NCI-H187 (cell line): ENCODE measurements at places on chromosomes 11 and 22.

DNA sequence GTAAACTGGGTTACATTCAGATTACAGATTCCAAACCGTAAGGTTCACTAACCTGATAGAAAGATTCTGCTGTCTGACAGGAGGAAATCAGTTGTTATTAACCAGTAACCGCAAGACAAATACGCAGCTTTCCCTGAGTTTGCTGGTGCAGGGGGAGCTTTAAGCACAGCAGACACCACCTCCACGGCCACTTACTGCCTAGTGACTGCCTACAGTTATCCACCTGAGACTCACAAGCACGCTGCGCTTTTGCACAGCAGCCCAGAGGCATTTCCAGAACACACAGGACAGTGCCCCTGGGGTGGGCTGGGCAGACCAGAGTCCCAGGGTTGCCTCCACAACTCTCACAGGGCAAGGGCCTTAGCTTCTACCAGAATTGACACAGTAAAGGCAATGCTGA is 90.9 kb downstream of the CTTN start:
- DNase-seq, result no peak

GRCh38 chr11:102599642-102600261 is 25.4 kb downstream of the MMP20 start:
- DNase-seq, result no peak

DNA sequence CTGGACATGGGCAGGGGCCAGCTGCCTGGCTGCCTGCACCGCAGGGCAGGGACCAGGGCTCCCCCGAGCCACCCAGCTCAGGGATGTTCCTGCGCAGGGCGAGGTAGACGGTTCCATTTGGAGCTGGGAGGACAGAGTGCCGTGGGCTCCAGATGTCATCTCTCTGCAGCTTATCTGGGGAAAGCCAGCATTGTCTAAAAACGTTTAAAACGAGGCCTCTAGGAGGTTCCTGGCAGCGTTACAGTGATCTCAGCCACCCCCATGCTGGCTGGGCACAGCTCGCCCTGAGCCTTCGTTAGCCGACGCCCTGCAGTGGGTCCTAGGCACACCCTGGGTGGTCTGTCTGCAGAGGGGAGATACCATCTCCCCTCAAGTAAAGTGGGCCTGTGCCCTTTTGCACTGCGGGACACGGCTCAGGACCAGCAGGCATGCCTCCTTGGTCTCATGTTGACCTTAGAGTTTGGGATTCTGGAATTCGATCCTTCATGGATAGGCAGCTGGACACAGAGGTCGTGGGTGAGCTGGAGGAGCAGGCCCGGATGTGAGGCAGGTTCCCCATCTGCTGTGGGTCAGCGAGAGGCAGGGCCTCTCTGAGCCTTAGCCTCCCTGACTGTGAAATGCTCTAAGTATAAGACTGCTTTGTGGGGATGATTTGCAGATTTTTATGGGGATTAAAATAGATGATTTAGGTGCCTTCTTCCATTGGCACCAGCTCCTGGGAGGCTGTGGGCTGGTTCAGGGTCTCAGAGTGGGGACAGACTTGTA is 14.1 kb downstream of the SYNGR1 start:
- no peak for DNase-seq

DNA sequence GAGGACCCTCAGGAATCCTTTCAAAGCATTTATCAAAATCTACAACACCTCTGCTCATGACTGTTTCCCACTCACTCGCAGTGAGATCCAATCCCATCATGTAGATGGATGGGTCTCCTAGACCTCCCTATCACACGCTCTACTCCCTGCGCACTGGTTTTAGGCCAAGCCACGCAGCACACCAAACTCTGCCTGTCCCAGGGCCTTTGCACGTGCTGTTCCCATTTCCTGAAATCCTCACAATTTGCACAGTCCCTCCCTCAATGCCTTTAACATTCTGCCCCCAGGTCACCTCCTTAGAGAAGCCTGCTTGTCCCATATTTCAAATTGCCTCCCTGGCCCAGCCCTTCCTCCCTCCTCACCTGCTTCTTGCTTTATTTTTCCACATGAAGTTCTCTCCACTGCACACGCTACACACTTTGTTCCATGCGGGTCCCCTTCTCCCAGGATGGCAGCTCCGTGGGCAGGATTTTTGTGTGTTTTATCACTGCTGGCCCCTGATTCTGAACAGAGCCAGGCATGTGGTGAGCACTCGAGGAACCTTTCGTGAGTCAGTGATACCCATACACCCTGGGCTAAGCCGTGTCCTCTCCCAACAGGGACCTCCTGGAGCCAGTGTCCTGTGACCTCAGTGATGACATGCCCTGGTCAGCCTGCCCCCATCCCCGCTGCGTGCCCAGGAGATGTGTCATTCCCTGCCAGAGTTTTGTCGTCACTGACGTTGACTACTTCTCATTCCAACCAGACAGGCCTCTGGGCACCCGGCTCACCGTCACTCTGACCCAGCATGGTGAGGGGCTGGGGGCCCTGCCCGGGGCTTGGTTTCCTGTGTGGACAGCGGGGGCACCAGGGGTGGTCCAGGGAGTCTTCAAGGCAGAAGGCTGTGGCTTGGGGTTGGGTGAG is 12.2 kb downstream of the CSF2RB start:
- no peak for DNase-seq

DNA sequence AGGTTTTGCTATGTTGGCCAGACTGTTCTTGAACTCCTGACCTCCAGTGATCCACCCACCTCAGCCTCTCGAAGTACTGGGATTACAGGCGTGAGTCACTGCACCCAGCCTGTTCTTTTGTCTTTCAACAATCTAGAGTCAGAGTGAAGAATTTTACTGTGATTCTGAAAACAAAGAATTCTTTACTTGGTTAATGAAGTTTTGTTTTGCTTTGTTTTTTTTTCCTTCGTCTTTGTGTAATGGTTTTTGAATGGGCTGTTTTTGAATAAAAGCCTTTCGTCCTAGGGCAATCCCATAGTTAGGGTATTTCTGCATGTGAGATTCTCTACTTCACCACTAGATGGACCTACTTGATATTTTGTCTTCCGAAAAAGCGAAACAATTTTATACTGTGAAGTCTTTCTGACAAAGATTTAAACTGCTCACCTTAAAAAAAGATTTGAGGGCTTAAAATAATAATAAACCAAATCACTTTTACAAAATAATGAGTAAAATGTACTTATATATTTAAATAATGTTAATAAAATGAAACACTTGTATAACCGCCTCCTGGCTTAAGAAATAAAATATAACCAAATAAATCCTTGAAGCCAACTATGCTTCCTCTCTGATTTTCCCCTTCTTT is 43.4 kb upstream of the SC5D start:
- DNase-seq, result no peak

DNA sequence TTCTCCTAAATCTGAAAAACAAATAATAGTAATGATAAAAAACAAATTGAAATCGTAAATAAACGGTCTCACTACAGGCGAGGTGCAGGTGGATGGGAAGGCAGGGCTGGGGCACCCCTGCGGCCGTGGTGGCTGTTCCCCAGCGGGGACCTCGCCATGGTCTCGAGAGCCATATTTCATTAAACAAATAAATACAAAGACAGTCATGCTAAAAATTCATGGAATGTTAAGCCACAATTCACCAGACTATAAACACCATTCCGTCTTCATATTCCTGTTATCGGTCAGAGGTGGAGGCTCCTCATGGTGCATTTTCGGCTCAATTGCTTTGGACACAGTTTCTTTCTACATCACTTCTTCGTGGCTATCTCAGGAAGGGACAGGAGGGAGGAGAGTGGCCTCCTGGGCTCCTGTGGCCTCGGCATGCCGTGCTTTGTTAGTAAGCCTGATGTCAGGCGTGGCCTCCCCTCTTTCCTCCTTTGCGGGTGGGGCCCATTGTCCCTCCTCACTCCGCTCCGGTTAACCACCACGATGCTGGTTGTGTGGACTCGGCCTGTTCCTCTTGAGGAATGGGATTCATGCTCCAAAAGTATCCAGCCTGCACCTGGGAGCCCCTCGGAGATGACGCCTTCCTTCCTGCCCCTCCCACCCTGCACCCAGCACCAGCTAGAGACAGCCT is 16.1 kb upstream of the BRSK2 start:
- DNase-seq, result no peak

- DNase-seq, result no peak
Measured at GRCh38 chr11:4156571-4156970, 62.0 kb downstream of the RRM1 start.

GRCh38 chr22:24160546-24160945 is 20.7 kb upstream of the SUSD2 start:
- DNase-seq, result no peak

GRCh38 chr22:16954060-16954403 is 54.0 kb downstream of the GAB4 start:
- DNase-seq, result no peak

- no peak for DNase-seq
Measured at GRCh38 chr22:48919851-48920589, 907.7 kb downstream of the BRD1 start.

DNA sequence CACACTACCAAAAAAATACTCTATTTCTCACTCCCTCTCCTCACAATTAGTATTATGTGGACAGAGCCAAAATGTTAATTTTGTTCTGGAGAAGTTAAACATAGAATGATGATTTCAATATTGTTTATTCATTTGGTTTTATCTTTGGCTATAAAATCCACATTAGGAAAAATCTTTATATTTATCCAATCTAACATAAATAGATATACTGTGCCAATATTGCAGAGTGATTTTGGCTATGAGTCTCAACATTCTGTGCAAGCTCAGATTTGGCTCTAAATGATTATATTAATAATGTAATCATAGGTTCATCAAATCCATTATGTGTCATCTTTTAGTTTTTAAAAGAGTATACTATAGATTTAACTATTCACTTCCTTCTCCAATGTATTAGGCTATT is 667.5 kb upstream of the CHORDC1 start:
- DNase-seq, result no peak

- no peak for DNase-seq
Measured at GRCh38 chr11:5272395-5273017, 2.8 kb upstream of the HBE1 start.

- no peak for DNase-seq
Measured at GRCh38 chr22:45785458-45785857, 113.8 kb downstream of the ATXN10 start.

DNA sequence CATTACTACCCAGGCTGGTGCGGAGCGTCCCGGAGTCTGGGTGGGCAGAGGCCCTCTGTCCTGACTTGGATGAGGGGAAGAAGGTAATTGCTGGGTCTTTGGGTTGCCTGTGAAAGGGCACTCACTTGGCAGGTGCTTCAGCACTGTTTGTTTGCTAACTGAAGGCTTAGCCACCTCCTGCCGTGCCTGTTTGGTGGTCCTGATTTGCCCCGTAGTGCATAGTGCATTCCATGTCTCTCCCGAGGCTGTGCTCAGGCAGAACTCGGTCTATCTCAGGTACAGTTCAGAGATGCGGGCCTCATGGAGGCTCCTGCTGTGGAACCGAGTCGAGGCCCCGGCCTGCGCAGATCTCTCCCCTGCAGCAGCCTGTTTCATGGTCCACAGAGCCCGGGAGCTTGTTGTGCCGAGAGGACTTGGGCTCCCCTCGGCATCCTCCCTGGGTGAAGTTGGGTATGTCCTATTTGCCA is 146.2 kb downstream of the TBC1D22A start:
- no peak for DNase-seq

- no peak for DNase-seq
Measured at GRCh38 chr22:43338766-43339345, 4.3 kb downstream of the SCUBE1 start.

DNA sequence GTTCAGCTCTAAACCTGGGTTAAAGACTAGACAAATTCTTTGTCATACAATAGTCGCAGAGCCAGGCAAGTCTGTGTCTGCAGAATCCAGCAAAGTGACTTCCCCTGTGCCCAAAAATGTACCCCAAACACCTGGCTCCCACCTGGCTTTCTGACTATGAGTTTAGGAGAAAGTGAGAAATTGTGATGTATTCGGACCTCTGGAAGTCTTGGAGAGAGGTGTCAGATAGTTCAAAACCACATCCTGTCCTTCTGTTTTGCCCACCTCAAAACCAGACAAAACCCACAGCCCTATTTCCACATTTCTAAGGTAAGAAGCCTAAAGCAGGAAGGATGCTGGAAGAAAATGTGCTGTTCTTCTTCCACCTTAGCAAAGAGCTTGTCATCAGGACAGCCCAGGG is 63.8 kb upstream of the CLMP start:
- DNase-seq, result no peak

- no peak for DNase-seq
Measured at GRCh38 chr22:34490886-34491285, 570.6 kb upstream of the LARGE1 start.

DNA sequence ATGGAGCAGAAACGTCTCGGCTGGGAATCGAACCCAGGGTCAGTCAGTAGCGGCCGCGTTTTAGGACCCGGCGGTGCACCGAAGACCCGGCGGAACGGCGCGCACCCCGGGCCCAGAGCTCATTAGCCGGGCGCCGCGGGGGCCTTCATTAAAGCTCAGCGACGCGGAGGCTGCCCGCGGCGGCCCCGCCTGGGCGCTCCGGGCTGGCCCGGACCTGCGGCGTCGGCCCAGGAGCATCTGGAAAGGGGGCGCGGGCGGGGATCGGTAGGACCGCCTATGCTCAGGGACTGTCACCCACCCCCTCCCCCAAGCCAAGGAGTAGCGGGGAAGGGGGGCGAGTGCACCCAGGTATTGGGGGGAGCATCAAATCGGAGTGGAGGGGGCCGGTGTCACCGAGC is 52.2 kb downstream of the CYTH4 start:
- no peak for DNase-seq

DNA sequence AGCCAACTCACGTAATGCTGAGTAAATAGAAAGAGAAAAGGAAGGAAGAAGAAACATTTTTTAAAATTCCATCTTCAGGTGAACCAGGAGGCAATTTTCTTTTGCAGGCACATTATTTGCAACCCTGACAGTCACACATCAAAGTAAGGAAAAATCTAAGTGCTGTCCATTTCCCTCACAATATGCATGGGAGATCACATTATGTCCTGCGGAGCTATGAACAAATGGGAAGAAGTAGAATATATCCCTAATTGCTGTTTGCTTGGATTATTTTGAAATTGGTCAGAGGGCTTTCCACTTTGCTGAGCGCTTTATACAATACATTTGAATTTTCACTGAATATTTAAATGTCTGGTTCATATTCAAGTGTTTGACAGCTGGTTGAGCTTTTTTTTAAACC is 133.8 kb upstream of the API5 start:
- DNase-seq, result no peak

DNA sequence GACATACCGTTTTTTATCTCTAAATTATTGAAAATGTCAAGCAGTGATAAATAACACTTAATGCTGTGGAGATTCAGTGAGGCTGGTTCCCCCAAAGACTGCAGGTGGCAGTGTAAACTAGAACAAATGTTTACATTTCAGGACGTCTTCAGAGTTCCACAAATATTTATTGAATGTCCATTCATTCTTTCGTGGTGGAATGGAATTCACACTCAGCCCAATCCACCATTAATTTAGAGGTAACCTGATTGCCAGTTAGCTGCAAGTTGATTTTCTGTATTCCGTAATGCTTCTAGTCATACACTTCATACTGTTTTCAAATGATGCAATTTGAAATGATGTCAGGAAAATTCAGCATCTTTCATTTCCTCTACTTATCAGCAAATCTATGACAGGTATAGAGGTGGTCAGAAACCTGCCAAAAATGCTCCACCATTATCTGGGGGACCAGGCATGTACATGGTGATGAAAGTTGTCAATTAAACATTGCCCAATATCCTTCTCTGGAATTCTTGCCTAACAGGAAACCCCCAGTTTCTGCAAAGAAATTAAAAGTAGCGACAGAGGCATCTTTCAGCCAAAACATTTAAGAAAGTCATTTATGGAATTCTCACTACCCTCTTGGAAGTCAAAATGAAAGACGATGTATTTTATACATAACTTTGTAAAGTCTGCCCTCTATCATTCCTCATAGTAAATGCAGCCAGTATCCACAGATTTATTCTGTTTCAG is 94.3 kb upstream of the BMAL1 start:
- no peak for DNase-seq

- DNase-seq, result no peak
Measured at GRCh38 chr11:114076921-114077331, 17.4 kb downstream of the ZBTB16 start.
